AG20443 (cell line): ENCODE measurements at places on chromosomes 4 and X.

- no peak for DNase-seq
Observed at GRCh38 chr4:86558258-86558657, 35.9 kb upstream of the PTPN13 start.

DNA sequence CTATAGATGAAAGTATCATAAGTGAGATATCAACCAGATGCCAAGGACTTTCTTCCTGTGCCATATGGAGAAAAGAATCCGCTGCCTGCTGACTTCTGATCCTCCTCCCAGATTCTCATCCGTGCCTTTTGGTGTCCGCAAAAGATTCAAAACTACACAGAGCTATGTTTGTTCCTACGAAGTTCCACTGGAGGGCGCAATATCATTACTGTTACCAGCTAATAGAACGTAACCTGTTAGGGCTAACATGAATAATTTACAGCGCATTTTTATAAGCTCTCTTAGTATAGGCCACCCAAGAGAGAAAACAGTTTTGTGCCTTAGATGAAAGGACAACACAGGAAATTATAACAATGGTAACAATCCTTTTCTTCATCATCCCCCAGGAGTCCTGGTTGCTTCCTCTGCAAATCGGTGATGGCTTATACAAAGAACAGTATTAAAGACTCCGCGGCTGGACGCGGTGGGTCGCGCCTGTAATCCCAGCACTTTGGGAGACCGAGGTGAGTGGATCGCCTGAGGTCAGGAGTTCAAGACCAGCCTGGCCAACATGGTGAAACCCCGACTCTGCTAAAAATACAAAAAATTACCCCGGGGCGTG, 22.8 kb upstream of the CENPVL3 start:
- DNase-seq, result peak; percentile 41

GRCh38 chr4:74501579-74501978, 56.6 kb downstream of the AREG start:
- DNase-seq, result peak; percentile 28

GRCh38 chr4:88102026-88102425, 56.4 kb downstream of the ABCG2 start:
- DNase-seq, result no peak

DNA sequence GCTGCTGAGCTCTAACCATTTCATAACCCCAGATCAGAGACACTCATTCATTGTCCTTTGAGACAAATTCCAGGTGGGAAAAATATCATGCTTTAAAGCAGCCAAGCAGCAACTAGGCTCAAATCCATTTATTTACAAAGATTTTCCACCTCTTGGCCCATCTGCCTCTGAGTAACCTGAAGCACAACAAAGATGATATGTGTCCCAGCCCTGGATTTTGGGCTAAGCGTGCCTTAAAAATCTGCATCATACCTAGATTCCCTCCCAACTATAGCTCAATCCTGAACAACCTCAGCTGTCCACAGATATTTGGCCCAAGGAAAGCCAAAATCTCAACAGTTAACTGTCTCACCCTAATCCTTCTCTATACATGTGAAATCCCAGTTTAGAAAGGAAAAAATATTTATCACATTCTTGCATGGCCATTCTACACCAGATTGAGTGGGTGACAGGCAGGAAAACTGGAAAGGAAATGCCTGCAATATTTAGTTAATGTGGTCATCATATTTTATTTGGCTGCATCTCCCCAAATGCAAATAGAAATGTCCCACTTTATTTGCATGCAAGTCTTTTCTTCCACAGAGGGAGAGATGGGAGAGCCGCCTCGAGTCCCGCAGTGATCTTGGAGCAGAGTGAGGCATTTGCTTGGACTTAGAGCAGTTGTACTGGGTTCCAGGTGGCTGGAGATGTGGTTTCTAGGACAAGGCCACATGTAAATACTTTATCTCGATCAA, 146.4 kb upstream of the EOLA2 start:
- DNase-seq, result peak; percentile 36

GRCh38 chr4:118752551-118752950, 67.4 kb downstream of the METTL14 start:
- no peak for DNase-seq

DNA sequence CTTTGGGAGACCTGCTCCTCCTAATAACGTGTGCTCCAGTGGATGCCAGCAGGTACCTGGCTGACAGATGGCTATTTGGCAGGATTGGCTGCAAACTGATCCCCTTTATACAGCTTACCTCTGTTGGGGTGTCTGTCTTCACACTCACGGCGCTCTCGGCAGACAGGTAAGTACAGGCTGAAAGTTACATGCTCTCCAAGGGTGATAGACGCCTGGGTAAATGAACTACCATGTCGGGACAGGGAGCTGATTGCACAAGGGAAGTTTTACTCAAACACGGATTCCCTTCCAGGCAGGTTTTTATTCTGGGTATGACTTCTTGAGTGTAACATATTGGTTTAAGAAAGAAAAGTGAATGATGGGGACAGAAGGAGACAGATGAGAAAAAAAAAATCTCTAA, 836 bp downstream of the GRPR start:
- no peak for DNase-seq

DNA sequence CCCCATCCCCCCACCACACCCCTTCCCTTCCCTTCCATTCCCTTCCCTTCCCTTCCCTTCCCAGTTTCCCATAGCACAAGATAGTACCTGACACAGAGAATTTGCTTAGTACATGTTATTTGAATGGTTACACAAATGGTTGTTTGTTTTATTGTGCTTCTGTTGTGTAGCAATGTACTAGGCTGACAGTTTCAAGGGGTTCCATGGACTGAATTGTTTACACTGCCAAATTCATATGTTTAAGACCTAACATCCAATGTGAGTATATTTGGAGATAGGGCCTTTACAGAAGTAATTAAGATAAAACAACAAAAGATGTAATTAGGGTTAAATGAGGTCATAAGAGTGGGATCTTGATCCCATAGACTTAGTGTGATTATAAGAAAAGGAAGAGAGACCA, 133.5 kb downstream of the FRAS1 start:
- no peak for DNase-seq

GRCh38 chr4:110610940-110611831, 11.7 kb downstream of the PITX2 start:
- DNase-seq, result peak; percentile 72

DNA sequence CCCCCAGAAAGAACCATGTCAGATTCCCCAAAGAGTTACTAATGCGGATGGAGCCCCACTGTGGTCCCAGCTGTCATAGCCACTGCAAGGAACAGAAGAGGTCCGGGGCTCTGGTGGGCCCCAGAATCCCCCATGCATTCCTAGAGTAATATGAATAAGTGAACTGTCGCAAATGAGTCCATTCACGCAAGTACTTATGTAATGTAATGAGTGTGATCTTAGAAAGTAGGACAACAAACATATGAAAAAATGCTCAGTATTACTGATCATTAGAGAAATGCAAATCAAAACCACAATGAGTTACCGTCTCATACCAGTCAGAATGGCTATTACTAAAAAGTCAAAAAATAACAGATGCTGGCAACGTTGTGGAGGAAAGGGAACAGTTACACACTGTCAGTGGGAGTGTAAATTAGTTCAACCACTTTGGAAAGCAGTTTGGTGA, 141.5 kb upstream of the RBPJ start:
- no peak for DNase-seq

- no peak for DNase-seq
Observed at GRCh38 chrX:46597771-46598170, 24.2 kb downstream of the CHST7 start.

- DNase-seq, result no peak
Observed at GRCh38 chr4:110075083-110075738, 123.2 kb downstream of the ELOVL6 start.

- DNase-seq, result no peak
Observed at GRCh38 chr4:22435652-22436051, 80.2 kb downstream of the ADGRA3 start.

DNA sequence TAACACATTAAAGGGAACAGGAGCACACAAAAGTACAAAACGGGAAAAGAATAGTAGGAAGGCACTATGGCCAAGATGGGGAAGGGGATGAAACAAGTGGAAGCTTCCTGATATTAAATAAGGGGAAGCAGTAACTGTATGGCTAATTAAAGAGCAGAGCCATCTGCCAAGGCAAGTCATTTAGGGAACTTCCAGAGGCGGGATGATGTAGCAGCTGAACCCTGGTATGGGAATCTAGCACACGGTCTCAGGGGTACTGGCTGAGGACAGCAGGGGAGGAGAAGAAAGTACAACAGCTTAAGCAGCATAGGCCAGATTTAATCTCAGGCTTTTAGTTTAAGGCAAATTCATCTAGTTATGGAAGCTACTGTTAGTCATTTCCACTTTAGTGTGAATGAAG, 59.1 kb downstream of the IGFBP7 start:
- no peak for DNase-seq

DNA sequence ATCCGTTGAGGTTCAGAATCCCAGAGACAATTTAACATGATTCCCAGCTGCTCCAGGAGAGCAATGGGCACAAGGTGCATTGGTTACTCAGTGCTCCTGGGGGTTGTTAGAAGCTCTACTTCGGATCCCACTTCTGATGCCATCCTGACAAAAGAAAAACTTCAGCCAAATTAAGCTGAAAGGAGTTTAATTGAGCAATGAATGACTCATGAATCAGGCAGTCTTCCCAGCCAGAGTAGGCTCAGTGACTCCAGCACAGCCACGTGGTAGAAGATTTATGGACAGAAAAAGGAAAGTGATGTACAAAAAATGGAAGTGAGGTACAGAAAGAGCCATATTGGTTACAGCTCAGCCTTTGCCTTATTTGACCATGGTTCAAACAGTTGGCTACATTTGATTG, 95.7 kb downstream of the PWWP3B start:
- no peak for DNase-seq

DNA sequence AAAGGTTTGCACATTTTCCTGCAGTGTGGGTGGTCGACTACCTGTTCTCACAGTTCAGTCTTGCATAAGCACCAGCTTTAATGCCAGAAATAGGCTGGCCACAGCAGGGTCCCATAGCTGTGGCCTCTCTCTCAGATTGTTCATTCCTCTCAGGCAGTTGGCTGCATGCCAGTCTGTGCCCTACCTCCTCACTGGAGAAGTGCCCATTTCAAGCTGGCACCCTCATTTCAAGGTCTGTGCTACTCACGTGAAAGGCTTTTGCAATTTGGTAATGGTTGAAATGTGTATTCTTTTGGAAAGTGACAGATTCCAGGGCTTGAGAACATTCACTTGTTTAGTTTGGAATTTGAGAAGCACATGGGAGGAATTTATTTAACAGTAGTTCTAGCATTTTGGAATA, 28.9 kb upstream of the MTMR1 start:
- no peak for DNase-seq

GRCh38 chr4:37953620-37954293, 6.4 kb upstream of the PTTG2 start:
- no peak for DNase-seq

- no peak for DNase-seq
Observed at GRCh38 chr4:159018062-159018629, 84.7 kb upstream of the RAPGEF2 start.

- DNase-seq, result peak; percentile 64
Observed at GRCh38 chr4:186144198-186144945, 39.9 kb downstream of the FAM149A start.
